ENCODE measurements at places on chromosomes 13 and 19. TPM values are rescaled to one million over a fixed set of nuclear protein-coding genes. Genes with fewer than 3 reads are reported as not detected.
A peak's percentile ranks its signal among the peaks of the same experiment; 100 is the strongest.

DNA sequence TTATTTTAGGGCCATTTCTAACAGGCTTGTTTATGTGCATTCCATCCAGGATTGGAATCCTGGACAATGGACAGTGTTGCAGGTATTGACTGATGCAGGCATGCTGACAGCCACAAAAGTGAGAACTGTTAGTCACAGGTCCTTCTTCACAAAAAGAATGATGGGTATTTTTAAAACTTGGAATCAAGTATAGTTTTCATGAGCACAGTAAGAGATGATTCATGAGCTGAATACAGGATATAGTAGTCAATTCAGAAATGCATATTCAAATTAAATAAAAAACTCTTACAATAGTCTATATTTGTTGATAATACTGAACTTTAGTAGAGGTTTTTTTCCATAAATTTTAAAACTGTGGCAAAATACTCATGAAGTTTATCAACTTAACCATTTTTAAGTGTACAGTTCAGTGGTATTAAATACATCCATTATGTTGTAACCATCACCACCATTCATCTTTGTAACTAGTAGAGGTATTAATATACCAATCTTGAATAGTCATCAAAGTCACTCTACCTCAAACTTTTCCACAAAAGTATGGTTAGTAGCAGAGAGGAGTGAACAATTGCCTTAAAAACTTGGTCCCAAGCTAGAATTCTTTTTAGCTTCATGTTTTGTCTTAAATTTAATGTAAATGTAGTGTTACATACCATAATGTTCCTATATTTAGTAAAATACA is 79.5 kb downstream of the KCNRG start:
- H3K27ac ChIP-seq, result no peak overlapping the region
- no peaks in the 10 kb centered on the region for H3K27me3 ChIP-seq
- H3K4me3 ChIP-seq, result no peak overlapping the region
- H3K4me1 ChIP-seq, result no peaks in the 10 kb centered on the region
- H3K36me3 ChIP-seq, result no peaks in the 10 kb centered on the region
- DNase-seq, result no peak

DNA sequence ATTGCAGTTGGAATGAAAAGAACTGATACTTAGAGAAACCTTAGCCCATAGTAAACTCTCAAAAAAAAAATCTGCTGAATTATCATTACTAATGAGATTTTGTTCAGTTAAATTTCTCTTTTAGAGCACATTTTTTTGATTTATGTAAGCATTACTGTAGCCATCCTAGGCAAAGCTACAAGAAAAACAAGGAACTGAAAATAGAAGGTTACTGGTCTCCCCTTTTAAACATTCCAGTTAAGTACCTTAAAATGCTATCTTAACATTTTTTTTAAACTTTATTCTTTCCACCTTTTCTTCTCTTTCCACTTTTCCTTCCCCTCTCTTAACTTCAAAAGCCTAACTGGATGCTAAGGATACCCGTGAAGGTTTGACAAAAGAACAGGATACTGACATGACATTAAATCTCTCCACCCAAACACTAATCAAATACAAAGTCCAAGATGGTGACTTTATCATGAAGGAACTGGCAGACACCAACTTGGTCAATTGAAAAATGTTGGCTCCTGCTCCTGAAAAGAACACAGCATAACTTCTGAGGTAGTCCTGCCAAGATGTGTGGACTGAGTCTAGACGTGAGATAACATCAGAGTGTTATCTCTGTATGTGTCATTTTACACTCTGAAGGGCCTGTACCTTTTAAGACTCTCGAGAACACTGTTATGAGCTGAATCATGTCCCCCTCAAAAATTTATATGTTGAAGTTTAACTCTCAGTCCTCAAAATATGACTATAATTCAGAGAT is 29.5 kb upstream of the SACS start:
- DNase-seq, result no peak
- H3K27ac ChIP-seq, result peak overlapping the region; percentile 5
- H3K4me3 ChIP-seq, result no peak overlapping the region
- peaks cover 48% of the 10 kb centered on the region for H3K4me1 ChIP-seq

The SYDE1 gene
- not detected for total RNA-seq

DNA sequence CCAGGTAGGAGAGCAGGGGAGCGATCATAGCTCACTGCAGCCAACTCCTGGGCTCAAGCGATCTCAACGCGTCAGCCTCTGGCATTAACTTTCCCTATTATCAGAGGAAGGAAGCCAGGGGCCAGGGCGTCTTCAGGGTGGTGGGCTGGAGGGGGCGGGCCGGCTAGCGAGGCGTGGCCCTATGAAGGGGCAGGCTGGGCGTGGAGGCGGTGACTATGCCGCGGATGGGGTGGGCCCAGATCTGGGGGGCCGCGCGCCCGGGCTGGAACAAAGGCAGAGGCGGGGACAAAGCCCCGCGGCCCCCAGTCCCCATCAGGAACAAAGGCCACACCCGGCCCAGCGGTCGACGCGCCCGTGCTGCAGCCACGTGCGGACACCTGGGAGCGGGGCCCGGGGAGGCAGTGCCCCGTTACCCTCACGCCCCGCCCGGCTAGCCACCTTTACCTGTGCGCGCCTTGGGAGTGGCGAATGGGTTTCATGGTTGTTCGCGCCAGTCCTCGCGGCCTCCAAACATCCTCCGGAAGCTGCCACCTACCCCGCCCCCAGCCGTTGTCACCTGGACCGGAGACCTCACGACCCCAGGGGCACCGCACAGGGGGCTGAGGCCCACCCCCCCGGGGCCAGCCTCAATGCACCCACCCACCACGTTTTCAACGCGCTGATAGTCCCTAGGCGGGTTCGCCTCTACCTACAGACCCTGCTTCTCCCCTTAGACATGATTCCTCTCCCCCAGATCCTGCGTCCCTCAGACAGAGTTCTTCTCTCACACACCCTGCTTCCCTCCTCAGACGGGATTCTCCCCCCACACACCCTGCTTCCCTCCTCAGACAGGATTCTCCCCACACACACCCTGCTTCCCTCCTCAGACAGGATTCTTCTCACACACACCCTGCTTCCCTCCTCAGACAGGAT is 5.4 kb upstream of the TRIM28 start:
- no peaks in the 10 kb centered on the region for H3K36me3 ChIP-seq
- H3K4me3 ChIP-seq, result peak overlapping the region; percentile 57
- DNase-seq, result no peak

DNA sequence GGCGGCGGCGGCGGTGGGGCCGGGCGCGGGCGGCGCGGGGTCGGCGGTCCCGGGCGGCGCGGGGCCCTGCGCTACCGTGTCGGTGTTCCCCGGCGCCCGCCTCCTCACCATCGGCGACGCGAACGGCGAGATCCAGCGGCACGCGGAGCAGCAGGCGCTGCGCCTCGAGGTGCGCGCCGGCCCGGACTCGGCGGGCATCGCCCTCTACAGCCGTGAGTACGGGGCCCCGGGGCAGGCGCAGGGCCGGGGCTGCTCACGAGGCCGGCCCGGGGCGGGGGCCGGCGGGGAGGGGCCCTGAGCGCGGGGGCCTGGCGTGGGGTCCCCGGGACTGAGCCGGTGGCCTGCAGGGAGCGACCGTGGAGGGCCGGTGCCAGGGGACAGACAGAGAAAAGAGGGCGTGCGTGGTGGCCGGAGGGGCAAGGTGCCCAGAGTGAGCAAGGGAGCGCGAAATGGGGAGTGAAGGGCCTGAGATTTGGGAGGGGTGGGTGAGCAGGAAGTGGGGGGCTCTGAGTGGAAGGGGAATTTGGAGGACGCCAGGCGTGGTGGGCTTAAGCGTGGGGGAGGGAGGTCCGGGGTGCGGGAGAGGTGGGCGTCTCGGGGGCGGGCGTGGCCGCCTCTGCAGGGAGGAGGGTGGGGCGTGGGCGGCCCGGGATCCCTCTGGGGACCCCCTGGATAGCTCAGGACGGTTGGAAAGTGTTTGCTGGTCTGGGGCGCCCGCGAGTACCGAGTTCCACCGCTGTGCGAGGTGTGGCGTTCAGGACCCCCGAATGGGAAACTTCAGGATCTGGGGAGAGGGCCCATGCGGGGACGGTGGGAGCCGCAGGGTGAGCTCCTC is 575 bp downstream of the CARM1 start:
- no peaks in the 10 kb centered on the region for H3K27me3 ChIP-seq
- H3K36me3 ChIP-seq, result no peaks in the 10 kb centered on the region
- peak overlapping the region; percentile 90 for H3K27ac ChIP-seq
- H3K4me3 ChIP-seq, result peak overlapping the region; percentile 68
- H3K4me1 ChIP-seq, result peaks cover 41% of the 10 kb centered on the region

All from GM12878 (cell line).